ENCODE measurements at places on chromosomes 16 and 17.

DNA sequence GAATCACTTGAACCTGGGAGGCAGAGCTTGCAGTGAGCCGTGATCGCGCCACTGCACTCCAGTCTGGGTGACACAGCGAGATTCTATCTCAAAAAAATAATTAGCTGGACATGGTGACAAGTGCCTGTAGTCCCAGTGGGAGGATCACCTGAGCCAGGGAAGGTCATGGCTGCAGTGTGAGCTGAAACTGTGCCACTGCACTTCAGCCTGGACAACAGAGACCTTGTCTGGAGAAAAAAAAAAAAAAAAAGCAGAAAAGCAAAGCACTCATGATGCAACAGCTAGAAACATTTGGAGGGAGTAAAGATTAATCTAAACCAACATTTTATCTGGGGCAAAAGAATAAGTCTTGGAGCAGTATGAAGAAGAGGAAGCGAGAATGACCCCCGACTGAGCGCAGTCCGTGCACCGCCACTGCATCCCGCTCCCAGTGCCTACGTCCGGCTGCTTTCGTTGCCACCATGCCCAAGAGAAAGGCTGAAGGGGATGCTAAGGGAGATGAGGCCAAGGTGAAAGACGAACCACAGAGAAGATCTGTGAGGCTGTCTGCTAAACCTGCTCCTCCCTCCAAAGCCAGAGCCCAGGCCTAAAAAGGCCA lies 8.2 kb downstream of the PRPSAP1 start:
- DNase-seq = no peak

- DNase-seq = no peak
These were observed 11.4 kb downstream of the CDR2L start for GRCh38 chr17:74998783-74999182.

GRCh38 chr16:85659805-85660511 lies 28.8 kb downstream of the GINS2 start:
- DNase-seq = peak; percentile 55

- peak; percentile 47 for DNase-seq
These were observed 16.7 kb downstream of the CDK5R1 start for GRCh38 chr17:32503251-32504165.

- DNase-seq = no peak
These were observed 14.4 kb upstream of the LGALS3BP start for GRCh38 chr17:78993981-78994671.

DNA sequence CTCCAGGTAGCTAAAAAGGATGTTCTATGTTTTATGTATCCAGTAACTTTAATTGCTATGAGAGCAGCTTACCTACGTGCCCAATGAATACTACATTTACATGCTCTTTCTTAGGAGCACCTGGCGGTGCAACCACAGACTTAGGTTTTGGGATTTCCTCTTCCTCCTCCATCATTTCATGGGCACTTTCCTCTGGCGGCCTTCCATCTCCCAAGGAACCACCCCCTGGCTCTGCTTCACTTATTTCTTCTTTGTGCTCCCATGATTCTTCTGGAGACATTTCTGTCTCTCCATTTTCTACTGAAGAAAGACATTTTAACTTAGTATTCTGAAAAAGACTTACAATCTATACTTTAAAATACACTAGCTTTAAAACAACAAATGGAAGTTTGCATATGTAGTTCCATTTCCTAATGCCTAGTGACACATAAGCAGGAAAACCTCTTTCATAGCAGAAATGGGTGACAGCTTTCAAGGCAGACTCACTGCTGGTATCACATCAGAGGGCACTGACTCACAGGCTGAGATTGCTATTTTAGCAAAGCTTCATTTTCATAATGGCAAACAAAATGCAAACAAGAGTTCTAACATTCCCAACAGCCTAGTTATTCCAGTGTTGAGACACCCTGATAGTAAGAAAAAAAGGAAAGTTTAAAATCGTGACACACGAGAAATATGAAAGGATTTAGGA lies 19.1 kb downstream of the GSPT1 start:
- peak; percentile 75 for DNase-seq

GRCh38 chr17:28755486-28755885 lies 11.7 kb downstream of the TRAF4 start:
- peak; percentile 69 for DNase-seq

DNA sequence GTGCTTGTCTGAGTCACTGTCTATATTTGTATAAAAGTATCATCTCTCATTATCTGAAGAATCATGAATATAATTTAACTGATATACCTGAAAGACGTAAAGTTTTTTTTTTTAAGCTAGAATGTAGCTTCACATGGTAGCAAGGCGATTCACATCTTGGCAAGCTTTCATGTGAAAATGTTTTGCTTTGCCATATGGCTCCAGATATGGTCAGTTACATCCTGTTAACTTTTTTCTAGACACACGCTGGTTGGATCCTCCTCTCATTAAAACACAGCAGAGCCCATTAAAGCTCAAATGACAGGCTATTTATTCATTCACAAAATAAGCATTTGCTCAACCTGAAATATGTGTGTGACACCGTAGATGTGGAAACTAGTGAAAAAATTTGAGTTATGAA lies 412.8 kb downstream of the KIF2B start:
- DNase-seq = no peak

- no peak for DNase-seq
These were observed 114.6 kb upstream of the TNRC6C start for GRCh38 chr17:77843896-77844295.

GRCh38 chr16:66222756-66223155 lies 143.7 kb upstream of the CDH5 start:
- DNase-seq = no peak

GRCh38 chr17:66671156-66671555 lies 163.8 kb upstream of the CACNG5 start:
- DNase-seq = no peak

- no peak for DNase-seq
These were observed 33.7 kb downstream of the MBTPS1 start for GRCh38 chr16:84082835-84083569.

- DNase-seq = no peak
These were observed 11.1 kb downstream of the CD300LG start for GRCh38 chr17:43857957-43858600.

- no peak for DNase-seq
These were observed 492.8 kb upstream of the EEF2KMT start for GRCh38 chr16:5590416-5590815.

DNA sequence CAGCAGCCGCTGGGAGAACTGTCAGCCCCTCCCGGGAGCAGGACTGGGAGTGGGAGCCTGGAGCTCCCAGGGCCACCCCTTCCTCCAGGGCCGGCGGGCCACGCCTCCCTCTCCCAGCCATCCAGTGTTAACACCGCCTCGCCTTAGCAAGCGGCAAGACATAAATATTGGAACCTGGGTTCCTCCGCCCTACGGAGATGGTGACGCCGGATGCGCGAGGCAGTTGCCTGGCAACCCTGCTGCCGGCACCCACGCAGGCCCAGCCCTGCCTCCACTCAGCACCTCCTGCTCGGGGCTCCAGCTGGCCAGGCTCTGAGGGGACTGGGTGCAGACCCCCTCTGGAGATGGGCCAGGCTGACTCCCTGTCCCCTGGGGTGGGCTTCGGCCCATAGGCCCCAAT lies 27.4 kb upstream of the CACNA1H start:
- DNase-seq = peak; percentile 31

DNA sequence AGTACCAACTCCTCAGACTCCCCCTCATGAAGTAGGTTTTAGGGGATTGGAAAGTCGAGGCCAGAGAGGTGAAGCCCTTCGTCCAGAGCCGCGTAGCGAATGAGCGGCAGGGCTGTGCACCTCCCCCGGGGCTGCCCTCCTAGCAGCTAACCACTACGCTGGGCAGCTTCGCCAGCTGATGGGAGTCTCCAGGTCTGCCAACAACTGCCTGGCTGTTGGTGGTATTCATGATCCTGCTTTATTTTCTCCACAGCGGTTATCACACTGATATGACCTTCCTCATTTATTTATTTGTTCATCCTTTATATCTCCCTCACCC lies 773 bp upstream of the NETO2 start:
- no peak for DNase-seq

- no peak for DNase-seq
These were observed 140.8 kb downstream of the PRKCA start for GRCh38 chr17:66443166-66443565.

GRCh38 chr16:67155295-67156142 lies 4.2 kb downstream of the TRADD start:
- DNase-seq = peak; percentile 72

DNA sequence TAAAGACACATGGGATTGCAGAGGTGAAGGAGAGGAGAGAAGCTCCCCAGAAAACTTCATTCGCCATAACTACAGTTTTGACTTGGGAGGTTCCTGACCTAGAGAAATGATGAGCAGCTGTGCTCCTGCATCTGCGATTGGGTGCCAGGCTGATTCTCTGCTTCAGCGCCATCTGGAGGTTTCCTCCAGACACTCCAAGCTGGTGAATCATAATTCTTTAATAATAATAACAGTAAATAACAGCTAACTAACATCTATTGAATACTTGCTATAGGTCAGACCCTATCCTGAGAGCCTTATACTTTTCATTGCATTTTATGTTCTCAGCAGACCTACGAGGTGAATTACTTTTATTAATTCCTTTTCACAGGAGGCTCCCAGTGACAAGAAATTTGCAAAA lies 575.8 kb downstream of the TOX3 start:
- peak; percentile 6 for DNase-seq

GRCh38 chr16:17397499-17397891 lies 73.3 kb downstream of the XYLT1 start:
- DNase-seq = peak; percentile 83

DNA sequence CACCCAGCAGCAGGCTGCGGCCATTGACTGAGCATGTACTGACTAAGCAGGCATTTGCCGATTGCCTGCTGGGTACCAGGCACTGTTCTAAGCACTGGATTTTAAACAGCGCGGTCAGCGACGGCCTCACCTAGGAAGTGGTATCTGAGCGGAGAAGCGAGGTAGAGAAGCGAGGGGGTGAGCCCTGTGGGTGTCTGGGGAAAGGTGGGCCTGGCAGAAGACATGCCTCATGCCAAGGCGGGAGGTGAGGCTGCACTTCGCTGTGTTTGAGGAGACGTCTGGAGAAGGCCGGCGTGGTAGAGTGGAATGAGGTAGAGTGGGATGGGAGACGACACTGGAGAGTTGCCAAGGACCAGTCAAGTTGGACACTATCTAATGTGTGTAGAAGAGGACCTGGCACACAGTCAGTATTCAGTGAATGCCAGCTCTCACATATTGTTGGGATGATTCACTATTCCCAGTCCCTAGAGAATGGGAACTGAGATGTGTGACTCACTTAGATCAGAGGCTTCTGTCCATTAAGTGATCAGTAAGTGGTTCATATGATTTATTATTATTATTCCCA lies 14.4 kb downstream of the SYCE1L start:
- peak; percentile 93 for DNase-seq

- DNase-seq = no peak
These were observed 37.1 kb upstream of the NOL11 start for GRCh38 chr17:67680445-67681224.

GRCh38 chr16:53156516-53156915 lies 101.7 kb downstream of the CHD9 start:
- DNase-seq = peak; percentile 9

GRCh38 chr17:3998436-3998835 lies 34.2 kb upstream of the ATP2A3 start:
- DNase-seq = no peak

DNA sequence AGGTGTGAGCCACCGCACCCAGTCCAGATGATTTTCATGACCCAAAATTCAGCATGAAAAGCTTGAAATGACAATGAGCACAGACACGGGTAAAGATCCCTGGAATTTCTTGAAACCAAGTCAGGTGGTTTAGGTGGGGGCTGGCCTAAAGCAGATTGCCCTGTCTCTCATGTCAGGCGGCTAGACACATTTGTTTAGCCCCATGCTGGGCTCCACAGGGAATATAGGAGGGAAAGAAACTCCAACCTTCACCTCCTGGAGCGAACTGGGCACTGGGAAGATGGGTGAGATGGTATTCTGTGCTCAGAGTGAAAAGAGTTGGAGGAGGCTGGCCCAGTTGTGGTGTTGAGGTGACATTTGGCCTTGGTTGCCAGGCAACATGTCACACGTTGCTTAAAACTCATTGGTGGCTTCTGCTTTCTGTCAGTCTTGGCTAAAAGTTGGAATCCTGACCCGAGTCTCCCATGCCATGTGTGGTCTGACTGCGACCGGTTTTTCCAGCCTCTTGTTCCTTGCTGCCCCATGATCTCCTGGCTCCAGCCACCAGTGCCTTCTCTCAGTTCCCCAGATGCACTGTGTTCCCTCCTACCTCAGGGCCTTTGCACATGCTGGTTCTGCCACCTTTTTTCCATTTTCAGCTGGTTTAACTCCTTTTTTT lies 113.7 kb downstream of the ABCC6 start:
- no peak for DNase-seq

DNA sequence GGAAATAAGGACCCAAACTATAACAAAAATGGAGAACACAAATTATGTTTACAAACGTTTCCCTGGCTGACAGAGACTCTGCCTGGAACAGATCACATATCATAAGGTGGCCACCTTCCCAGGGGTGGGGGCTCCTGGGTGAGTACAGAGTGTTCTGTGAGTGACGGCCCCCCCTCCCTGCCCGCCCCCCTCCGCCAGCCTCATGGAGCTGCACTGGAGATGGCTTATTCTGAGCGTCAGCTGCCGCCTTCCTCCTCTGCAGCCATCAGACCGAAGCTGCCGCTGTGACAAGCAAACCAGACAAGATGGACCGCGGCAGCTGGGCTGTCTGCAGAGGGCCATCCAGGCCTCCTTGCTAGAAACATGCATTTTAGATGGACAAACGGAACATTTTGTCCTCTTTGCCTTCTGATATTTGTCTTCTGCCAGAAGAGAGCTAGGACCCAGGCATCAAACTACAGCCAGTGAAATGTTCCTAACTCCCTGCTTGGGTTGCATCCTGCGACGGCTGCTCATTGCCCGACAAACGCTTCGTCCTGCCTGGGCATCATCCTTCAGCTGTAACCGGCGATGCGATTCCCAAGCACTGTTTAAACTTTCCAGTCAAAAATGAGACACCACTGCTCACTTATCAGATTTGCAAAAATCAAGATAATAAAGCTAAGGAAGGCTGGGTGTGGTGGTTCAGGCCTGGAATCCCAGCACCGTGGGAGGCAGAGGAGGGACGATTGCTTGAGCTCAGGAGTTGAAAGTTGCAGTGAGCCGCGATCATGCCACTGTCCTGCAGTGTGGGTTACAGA lies 15.3 kb upstream of the RPTOR start:
- DNase-seq = no peak

- DNase-seq = no peak
These were observed 3.9 kb upstream of the KRT33A start for GRCh38 chr17:41354536-41354935.

- DNase-seq = no peak
These were observed 51.8 kb downstream of the METTL16 start for GRCh38 chr17:2459917-2460271.

- no peak for DNase-seq
These were observed 32.8 kb downstream of the TANC2 start for GRCh38 chr17:62998665-62999393.

DNA sequence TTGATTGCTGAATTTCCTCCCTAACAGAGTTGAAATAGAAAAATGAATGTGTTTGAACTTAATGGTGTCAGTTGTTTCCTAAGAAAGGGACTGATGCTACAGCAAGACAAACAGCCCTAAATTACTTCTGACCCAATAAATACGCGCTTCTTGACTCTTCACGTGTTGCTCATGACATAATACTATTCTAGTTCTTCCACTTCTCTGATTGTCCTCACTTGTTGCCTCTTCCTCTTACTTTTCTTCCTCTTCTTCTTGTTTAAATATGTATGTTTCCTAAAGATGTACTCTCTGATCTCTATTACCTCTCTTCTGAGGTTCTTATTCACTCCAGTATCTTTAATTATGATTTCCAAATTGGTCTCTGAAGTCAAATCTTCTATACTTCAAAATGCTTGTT lies 32.4 kb downstream of the RNF43 start:
- DNase-seq = no peak
